ENCODE measurements at places on chromosomes 7 and 10. TPM values are rescaled to one million over a fixed set of nuclear protein-coding genes. Genes with fewer than 3 reads are reported as not detected.

CDK1 gene
- 9.0 TPM for total RNA-seq

OR2A7 gene
- 0.68 TPM for total RNA-seq

CFAP58 gene
- total RNA-seq = 0.27 TPM

SNCG gene
- 1.5 TPM for total RNA-seq

Data from chondrocyte (in vitro differentiated cells).